Heart right ventricle (tissue), 16 donors: ENCODE measurements at places on chromosomes 3 and 15. TPM values are rescaled to one million over a fixed set of nuclear protein-coding genes. Genes with fewer than 3 reads are reported as not detected.

NUP210 gene
- polyA plus RNA-seq: 0.84 TPM

CMTM8 gene
- polyA plus RNA-seq: 8.4 TPM

GABRG3 gene
- not detected for polyA plus RNA-seq

- no peak for DNase-seq
- no peaks in the 10 kb centered on the region for H3K27me3 ChIP-seq
- H3K4me3 ChIP-seq: no peak overlapping the region
Measured at GRCh38 chr3:42195879-42196330, 70.1 kb downstream of the CCK start.

GRCh38 chr15:60795889-60796288, 316.9 kb upstream of the ICE2 start:
- no peaks in the 10 kb centered on the region for H3K27me3 ChIP-seq
- H3K4me3 ChIP-seq: no peak overlapping the region
- H3K27ac ChIP-seq: no peak overlapping the region
- DNase-seq: no peak
- H3K4me1 ChIP-seq: no peaks in the 10 kb centered on the region

DNA sequence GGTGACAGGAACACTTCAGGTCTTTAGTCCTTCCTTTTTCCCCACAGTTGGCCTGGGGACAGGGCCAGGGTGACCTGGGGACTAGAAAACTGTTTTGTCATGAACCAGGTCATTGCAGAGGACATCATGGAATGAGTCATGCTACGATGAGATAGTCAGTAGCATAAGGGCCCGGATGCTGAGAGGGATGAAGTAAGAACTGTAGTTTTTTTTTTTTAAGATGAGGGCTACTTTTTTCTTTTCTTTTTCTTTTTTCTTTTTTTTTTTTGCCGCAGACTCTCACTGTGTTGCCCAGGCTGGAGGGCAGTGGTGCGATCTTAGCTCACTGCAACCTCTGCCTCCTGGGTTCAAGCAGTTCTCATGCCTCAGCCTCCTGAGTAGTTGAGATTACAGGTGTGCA, 8.0 kb downstream of the MAP2K5 start:
- H3K36me3 ChIP-seq: peaks cover 32% of the 10 kb centered on the region
- H3K27me3 ChIP-seq: no peaks in the 10 kb centered on the region
- no peak overlapping the region for H3K4me3 ChIP-seq
- DNase-seq: no peak
- H3K27ac ChIP-seq: peak overlapping the region; percentile 54

DNA sequence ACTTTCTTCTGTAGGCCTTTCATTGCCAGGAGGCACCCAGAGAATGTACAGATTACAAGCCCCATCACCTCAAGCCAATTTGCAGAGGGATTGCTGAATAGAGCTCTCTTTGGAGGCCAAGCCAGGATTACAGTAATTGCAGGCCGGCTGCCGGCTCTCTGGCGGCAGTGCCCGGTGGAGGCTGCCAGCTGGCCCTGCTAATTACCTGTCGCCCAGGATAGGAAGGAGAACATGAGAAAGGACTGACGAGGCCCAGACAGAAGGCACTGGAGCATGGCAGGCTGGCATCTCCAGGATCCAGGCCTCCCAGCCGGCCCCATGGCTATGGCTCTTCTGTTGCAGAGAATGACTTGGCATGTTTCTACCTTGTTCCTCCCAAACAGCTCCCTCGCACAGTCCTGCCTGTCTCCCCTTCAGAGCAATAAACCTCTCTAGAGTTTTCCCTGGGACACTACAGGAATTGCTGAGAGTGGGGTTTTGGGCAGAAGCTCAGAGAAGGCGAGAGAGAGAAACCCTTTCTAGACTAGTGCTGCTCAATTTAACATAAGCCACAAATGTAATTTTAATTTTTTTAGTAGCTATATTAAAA, 273.6 kb upstream of the PROK2 start:
- H3K4me1 ChIP-seq: no peaks in the 10 kb centered on the region
- H3K4me3 ChIP-seq: no peak overlapping the region
- no peak overlapping the region for H3K27ac ChIP-seq
- DNase-seq: peak; percentile 56
- no peaks in the 10 kb centered on the region for H3K27me3 ChIP-seq

DNA sequence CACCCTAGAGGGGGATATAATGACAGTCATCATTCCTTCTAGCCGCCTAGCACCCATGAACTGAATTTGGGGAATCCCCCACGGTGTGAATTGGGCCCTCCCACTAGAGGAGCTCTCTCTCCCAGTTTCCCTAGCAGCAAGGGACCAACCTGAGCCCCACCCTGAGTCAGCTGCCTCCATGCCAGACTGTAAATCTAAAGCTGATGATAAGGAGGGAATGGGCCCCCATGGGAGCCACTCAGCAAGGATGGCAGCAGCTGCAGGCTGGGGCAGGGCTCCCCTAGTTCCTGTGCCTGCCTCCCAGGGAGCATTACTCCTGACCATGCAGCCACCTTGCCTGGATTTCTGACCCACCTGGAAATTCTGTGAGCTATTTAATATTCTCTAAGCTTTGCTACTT, 57.0 kb upstream of the PXYLP1 start:
- H3K36me3 ChIP-seq: no peaks in the 10 kb centered on the region
- DNase-seq: no peak
- H3K4me3 ChIP-seq: no peak overlapping the region
- no peaks in the 10 kb centered on the region for H3K4me1 ChIP-seq

DNA sequence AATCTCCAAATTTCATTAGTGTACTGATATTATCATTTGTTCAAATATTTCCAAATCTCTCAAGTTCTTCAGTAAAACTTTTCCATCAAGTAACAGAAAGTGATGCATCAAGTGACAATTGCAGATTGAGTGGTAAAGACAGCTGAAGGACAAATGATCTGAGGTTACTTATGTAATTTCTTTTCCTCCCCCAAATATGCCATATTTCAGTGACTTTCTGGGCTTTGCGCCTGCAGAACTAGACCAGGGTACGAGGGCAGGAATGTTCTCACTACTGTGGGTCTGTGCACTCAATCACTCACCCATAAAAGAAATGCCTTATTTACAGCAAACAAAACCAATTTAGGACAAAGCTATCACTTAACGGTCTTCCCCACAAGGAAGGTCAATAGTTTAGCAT, 4.7 kb downstream of the SUCLG2 start:
- no peak for DNase-seq
- no peak overlapping the region for H3K4me3 ChIP-seq
- H3K27ac ChIP-seq: no peak overlapping the region

DNA sequence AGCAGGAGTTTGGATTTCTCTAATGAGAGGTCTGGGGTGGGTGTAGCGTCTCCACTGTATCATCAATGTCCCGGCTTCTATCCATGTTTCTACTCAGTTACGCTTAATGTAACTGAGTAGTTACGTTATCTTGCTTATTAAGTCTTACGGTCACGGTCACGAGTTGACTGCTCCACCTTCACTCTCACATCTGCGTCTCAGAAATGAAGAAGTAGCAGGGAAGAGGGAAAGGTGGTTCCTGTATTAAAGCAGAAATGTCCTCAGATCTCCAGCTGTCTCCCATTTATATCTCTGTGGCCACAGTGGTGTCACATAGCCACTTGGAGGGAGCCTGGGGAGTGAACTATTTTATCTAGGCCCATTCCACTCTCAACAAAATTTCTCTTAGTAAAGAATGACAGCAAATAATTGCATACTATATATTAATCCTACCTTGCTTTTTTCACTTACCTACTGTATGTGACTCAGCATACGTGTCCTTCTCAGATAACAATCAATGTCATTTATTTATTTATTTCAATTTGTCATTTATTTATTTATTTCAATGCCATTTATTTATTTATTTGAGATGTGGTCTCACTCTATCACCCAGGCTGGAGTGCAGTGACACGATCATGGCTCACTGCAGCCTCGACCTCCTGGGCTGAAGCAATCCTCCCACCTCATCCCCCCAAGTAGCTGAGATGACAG, 39.7 kb upstream of the RNU6-1 start:
- H3K27me3 ChIP-seq: no peaks in the 10 kb centered on the region
- no peak overlapping the region for H3K4me3 ChIP-seq
- no peak for DNase-seq

- H3K36me3 ChIP-seq: no peaks in the 10 kb centered on the region
- DNase-seq: no peak
- peaks cover 10% of the 10 kb centered on the region for H3K4me1 ChIP-seq
- no peaks in the 10 kb centered on the region for H3K27me3 ChIP-seq
Measured at GRCh38 chr3:133455960-133456359, 56.1 kb downstream of the BFSP2 start.

- peaks cover 12% of the 10 kb centered on the region for H3K4me1 ChIP-seq
- H3K27me3 ChIP-seq: no peaks in the 10 kb centered on the region
- H3K36me3 ChIP-seq: no peaks in the 10 kb centered on the region
- H3K4me3 ChIP-seq: no peak overlapping the region
- H3K27ac ChIP-seq: no peak overlapping the region
Measured at GRCh38 chr3:72613871-72614270, 234.4 kb downstream of the SHQ1 start.

- no peak for DNase-seq
- H3K4me3 ChIP-seq: no peak overlapping the region
- H3K27me3 ChIP-seq: no peaks in the 10 kb centered on the region
- H3K4me1 ChIP-seq: no peaks in the 10 kb centered on the region
- H3K36me3 ChIP-seq: no peaks in the 10 kb centered on the region
Measured at GRCh38 chr3:122235147-122235546, 51.7 kb downstream of the CASR start.

- peaks cover 8% of the 10 kb centered on the region for H3K36me3 ChIP-seq
- no peaks in the 10 kb centered on the region for H3K27me3 ChIP-seq
Measured at GRCh38 chr15:42863572-42864239, 56.9 kb downstream of the TTBK2 start.

GRCh38 chr15:95291898-95292472, 1038.5 kb upstream of the NR2F2 start:
- no peak overlapping the region for H3K27ac ChIP-seq
- H3K27me3 ChIP-seq: peaks cover 2% of the 10 kb centered on the region
- H3K36me3 ChIP-seq: no peaks in the 10 kb centered on the region
